ENCODE measurements at places on chromosomes 2 and 18. TPM values are rescaled to one million over a fixed set of nuclear protein-coding genes. Genes with fewer than 3 reads are reported as not detected.

GRCh38 chr2:96950381-96951124 is 35.8 kb downstream of the FAM178B start:
- H3K36me3 ChIP-seq, result no peaks in the 10 kb centered on the region
- DNase-seq, result no peak
- peaks cover 48% of the 10 kb centered on the region for H3K27me3 ChIP-seq

DNA sequence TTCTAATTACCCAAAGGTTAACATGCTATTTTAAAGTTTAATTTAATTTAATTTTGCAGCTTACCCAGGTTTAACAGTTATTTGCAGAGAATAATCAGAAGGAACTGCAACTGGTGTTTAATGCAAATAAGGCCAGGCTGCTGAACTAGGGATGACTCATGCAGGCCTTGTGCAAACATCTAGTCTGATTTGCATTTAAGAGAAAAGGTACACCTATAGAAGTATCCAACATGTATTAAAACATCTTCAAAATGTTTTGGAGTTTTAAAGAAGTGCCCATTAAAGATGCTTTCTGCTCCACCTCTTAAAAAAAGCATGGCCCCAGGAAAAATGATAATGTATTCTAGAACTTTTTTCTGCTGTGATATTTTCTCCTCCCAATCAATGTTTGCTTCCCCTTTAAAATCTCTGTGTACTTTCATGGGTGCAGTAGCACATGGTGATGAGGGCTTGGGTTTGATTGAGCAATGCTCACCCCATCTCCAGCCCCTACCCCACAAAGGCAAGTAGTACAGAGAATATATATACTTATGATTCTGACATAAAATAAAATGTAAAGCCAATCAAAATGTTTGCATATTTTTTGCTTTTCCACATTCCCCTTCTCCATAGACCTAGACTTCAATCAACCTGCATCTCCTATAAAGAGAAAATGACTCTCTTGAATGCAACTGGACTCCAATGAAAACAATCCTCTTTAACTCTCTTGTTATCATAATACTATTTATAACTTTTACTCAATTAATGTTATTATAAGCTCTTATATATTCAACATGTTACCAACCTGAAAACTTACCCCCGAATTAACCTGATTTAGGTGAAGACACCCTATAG is 54.1 kb downstream of the ATP8B1 start:
- H3K4me3 ChIP-seq, result no peak overlapping the region
- no peak overlapping the region for H3K27ac ChIP-seq
- no peaks in the 10 kb centered on the region for H3K27me3 ChIP-seq
- H3K36me3 ChIP-seq, result no peaks in the 10 kb centered on the region
- H3K4me1 ChIP-seq, result peaks cover 18% of the 10 kb centered on the region
- DNase-seq, result no peak

DNA sequence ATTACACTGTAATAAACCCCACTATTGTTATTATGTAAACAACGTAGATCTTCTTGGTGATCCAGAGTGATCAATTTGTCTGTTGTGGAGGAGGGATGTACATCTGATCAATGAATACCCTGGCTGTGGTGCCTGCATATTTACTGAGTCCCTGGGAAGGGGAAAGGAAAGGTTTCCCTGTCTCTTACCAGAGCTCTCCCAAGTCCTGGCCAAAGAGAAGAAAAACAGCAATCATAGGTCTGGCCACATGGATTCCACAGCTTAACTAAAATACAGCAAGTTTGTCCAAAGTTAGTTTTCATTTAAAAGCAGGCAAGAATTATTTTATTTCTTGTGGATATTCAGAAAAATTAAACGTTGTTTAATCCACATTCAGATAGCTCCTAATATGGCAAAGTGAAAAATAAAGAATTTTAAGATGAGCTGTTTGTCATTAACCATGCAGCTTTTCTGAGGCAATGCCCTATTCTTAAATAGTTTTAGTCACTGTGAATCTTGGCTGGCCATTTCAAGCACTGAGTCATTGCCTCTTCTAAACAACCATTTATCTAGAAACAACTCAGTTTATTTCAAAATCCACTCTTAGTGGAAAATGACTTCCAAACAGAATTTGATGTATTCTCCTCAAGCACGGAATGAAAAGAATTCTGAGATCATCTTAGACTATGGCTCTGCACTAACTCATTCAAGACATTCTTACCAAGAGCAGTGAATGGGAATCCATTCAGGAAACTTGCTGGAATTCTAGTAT is 1004.4 kb upstream of the CDH2 start:
- no peak overlapping the region for H3K4me3 ChIP-seq
- H3K36me3 ChIP-seq, result no peaks in the 10 kb centered on the region
- DNase-seq, result no peak
- H3K27me3 ChIP-seq, result no peaks in the 10 kb centered on the region
- peaks cover 6% of the 10 kb centered on the region for H3K4me1 ChIP-seq
- no peak overlapping the region for H3K27ac ChIP-seq

The DGKD gene
- polyA plus RNA-seq, result 5.3 TPM

The CCDC85A gene
- 0.03 TPM for polyA plus RNA-seq

The CNNM3 gene
- polyA plus RNA-seq, result 2.3 TPM

- H3K27me3 ChIP-seq, result no peaks in the 10 kb centered on the region
- DNase-seq, result no peak
- H3K36me3 ChIP-seq, result peaks cover 5% of the 10 kb centered on the region
- H3K4me3 ChIP-seq, result peak overlapping the region; percentile 69
These were observed 1.5 kb downstream of the GPC1 start for GRCh38 chr2:240436683-240437550.

DNA sequence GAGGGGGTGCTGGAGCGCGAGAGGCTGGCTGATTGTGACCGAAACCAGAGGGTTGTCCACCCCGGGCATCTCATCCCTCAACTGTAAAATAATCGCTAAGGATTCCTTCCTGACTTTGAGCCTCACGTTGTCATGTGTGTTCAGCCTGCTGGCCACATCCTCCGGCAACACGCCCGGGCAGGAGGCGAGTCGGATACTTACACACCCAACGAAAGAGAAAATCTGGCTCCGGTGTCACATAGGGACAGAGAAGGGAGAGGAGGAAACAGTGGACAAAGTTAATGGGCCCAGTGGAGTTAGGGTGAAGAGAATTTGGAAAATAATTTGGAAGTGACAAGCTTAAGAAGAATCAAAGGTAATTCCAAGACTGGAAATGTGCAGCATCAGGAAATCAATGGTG is 2.4 kb downstream of the TLX2 start:
- peaks cover 56% of the 10 kb centered on the region for H3K27me3 ChIP-seq
- no peak overlapping the region for H3K27ac ChIP-seq
- H3K36me3 ChIP-seq, result no peaks in the 10 kb centered on the region

The STAT4 gene
- 1.6 TPM for polyA plus RNA-seq

GRCh38 chr2:161039071-161039470 is 121.2 kb upstream of the TANK start:
- no peaks in the 10 kb centered on the region for H3K36me3 ChIP-seq
- H3K27ac ChIP-seq, result no peak overlapping the region
- no peak for DNase-seq
- no peaks in the 10 kb centered on the region for H3K27me3 ChIP-seq
- H3K4me3 ChIP-seq, result no peak overlapping the region
- H3K4me1 ChIP-seq, result no peaks in the 10 kb centered on the region

GRCh38 chr18:723541-724080 is 11.2 kb upstream of the ENOSF1 start:
- no peaks in the 10 kb centered on the region for H3K27me3 ChIP-seq
- no peaks in the 10 kb centered on the region for H3K4me1 ChIP-seq
- H3K36me3 ChIP-seq, result no peaks in the 10 kb centered on the region

The FEV gene
- not detected for polyA plus RNA-seq

The SPP2 gene
- not detected for polyA plus RNA-seq

GRCh38 chr2:134141598-134142340 is 112.1 kb upstream of the MGAT5 start:
- DNase-seq, result no peak
- no peak overlapping the region for H3K4me3 ChIP-seq
- H3K27ac ChIP-seq, result peak overlapping the region; percentile 70
- peaks cover 88% of the 10 kb centered on the region for H3K4me1 ChIP-seq

DNA sequence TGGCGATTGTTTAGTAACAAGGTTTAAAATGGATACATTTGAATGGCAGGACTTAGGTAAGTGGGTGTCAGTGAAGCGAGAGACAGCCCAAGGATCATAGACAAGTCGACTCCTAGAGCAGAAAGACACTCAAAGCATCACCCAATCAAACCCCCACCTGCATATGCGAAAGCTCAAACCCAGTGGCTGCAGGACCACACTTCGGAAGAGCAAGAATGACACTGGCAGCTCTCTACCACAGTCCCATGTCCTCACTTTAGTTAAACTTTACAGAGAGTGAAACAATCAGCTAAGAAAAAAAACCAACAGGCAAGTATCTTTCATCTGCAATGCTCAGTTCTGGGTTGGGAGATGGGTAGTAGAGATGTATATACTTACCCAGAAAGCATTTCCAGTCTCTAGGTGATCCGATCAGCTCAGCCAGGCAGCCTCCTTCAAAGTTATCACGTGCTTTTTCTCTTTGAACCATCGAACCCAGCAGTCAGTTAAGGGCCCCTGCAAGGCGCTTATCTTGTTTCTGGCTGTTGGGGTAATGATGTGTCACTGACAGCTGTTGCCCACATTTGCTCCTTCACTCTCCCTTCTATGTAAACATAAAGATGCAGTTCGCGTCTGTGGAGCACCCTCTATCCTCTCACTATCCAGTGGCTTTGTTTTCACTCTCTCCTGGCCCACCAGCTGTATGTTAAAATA is 357.5 kb upstream of the ID2 start:
- no peaks in the 10 kb centered on the region for H3K36me3 ChIP-seq
- H3K27me3 ChIP-seq, result no peaks in the 10 kb centered on the region
- H3K4me3 ChIP-seq, result no peak overlapping the region
- no peak overlapping the region for H3K27ac ChIP-seq

DNA sequence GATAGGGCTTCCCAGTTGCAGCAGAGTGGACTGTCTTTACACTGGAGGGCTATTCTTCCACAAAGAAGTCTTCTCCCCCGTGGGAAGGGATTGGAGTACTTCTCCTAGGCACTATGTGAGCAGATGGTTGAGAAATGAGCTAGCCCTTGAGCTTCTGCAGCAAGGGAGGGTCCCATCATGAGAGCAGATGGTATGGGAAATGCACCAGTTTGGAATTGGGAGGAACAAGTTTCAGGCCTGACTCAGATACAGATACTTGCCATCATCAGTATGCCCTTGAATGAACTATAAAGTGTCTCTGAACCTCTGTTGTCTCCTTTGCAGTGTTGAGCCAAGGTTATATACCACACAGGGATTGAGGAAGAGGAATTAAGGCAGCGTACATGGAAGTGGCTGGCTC is 757.4 kb downstream of the RNF144A start:
- H3K4me1 ChIP-seq, result no peaks in the 10 kb centered on the region
- no peak for DNase-seq
- H3K27ac ChIP-seq, result no peak overlapping the region
- no peaks in the 10 kb centered on the region for H3K27me3 ChIP-seq
- no peak overlapping the region for H3K4me3 ChIP-seq
- no peaks in the 10 kb centered on the region for H3K36me3 ChIP-seq

GRCh38 chr2:7508296-7508943 is 591.2 kb downstream of the RNF144A start:
- no peaks in the 10 kb centered on the region for H3K4me1 ChIP-seq
- no peak for DNase-seq
- no peak overlapping the region for H3K4me3 ChIP-seq
- H3K27ac ChIP-seq, result no peak overlapping the region
- H3K36me3 ChIP-seq, result no peaks in the 10 kb centered on the region

GRCh38 chr18:12474146-12474545 is 66.4 kb downstream of the PRELID3A start:
- H3K27me3 ChIP-seq, result no peaks in the 10 kb centered on the region
- H3K4me1 ChIP-seq, result peaks cover 13% of the 10 kb centered on the region
- no peak overlapping the region for H3K4me3 ChIP-seq
- no peak for DNase-seq
- H3K27ac ChIP-seq, result no peak overlapping the region

The SPOPL gene
- 9.1 TPM for polyA plus RNA-seq

- DNase-seq, result no peak
- H3K36me3 ChIP-seq, result no peaks in the 10 kb centered on the region
- peaks cover 14% of the 10 kb centered on the region for H3K4me1 ChIP-seq
- H3K4me3 ChIP-seq, result no peak overlapping the region
- no peaks in the 10 kb centered on the region for H3K27me3 ChIP-seq
These were observed 44.0 kb upstream of the TMEM247 start for GRCh38 chr2:46435353-46435752.

- DNase-seq, result peak; percentile 70
- no peak overlapping the region for H3K4me3 ChIP-seq
- peaks cover 32% of the 10 kb centered on the region for H3K4me1 ChIP-seq
- H3K27ac ChIP-seq, result peak overlapping the region; percentile 6
- H3K36me3 ChIP-seq, result no peaks in the 10 kb centered on the region
These were observed 107.9 kb downstream of the KLHL29 start for GRCh38 chr2:23492921-23493320.

The VAMP5 gene
- polyA plus RNA-seq, result 11.0 TPM

DNA sequence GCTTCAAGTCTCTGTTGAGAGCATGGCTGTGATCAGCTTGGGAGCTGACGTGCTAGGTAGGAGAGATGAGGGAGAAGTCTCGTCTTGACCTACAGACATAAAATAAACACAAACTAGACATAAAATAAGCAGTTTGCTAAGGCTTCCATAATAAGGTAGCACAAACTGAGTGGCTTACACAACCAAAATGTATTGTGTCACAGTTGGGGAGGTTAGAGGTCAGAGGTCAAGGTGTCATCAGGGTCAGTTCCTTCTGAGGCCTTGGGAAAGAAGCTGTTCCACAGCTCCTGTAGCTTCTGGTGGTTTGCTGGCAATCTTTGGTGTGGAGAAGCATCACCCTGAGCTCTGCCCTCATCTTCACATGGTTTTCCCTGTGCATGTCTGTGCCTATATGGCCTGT is 20.2 kb downstream of the DAW1 start:
- DNase-seq, result no peak
- peaks cover 9% of the 10 kb centered on the region for H3K4me1 ChIP-seq
- H3K4me3 ChIP-seq, result no peak overlapping the region
- H3K27me3 ChIP-seq, result no peaks in the 10 kb centered on the region
- H3K36me3 ChIP-seq, result no peaks in the 10 kb centered on the region
- H3K27ac ChIP-seq, result no peak overlapping the region

DNA sequence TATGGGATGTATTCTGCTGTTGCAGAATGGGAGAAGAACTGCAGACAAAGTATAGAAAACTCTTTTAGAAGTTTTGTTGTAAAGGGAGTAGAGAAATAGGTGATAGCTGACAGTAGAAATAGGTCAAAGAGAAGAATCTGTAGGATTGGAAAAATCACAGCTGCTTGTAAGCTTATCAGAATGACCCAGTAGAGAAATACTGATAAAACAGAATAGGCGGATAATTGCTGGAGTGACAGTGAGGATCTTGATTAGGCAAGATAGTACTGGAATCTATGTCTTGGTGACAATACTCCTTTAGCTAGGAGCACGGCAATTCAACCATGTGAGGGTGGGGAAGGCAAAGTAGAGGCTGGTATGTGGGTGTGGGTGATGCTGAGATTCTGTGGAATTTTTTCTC is 4.5 kb upstream of the SMAD4 start:
- DNase-seq, result no peak
- H3K36me3 ChIP-seq, result no peaks in the 10 kb centered on the region
- H3K4me1 ChIP-seq, result peaks cover 7% of the 10 kb centered on the region

GRCh38 chr2:118457951-118458350 is 369.7 kb downstream of the INSIG2 start:
- no peak overlapping the region for H3K4me3 ChIP-seq
- H3K27ac ChIP-seq, result no peak overlapping the region
- no peaks in the 10 kb centered on the region for H3K27me3 ChIP-seq
- DNase-seq, result no peak
- no peaks in the 10 kb centered on the region for H3K36me3 ChIP-seq

- H3K4me1 ChIP-seq, result no peaks in the 10 kb centered on the region
- no peak overlapping the region for H3K27ac ChIP-seq
- no peaks in the 10 kb centered on the region for H3K27me3 ChIP-seq
- no peaks in the 10 kb centered on the region for H3K36me3 ChIP-seq
These were observed 356.1 kb upstream of the ZC3H15 start for GRCh38 chr2:186129767-186130581.

- no peak overlapping the region for H3K4me3 ChIP-seq
- H3K4me1 ChIP-seq, result peaks cover 35% of the 10 kb centered on the region
- H3K27me3 ChIP-seq, result no peaks in the 10 kb centered on the region
- H3K36me3 ChIP-seq, result no peaks in the 10 kb centered on the region
- no peak for DNase-seq
These were observed 158.8 kb upstream of the ZEB2 start for GRCh38 chr2:144678736-144679135.
